ENCODE measurements at places on chromosomes 3 and 15.

GRCh38 chr3:52328536-52329080 lies 12.5 kb downstream of the DNAH1 start:
- DNase-seq = no peak

DNA sequence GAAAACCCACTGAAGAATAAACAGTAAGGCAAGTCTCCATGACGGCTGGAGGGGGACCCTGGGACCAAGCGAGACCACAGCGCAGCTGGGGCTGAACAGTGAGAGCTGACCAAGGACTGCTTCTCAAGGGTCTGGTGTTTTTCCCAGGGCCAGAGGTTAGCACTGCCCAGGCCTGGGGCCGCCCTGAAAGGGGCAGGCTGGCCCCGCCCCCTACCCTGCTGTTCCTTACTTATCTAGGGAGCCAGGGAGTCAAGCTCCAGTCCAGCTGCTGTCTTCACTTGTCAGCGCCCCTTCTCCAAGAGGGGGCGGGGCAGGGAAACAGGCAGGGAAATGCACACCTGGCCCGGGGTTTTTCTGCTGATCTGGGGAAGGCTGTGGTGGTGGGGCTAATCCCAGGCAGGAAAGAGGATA lies 51.6 kb upstream of the HACD2 start:
- no peak for DNase-seq

DNA sequence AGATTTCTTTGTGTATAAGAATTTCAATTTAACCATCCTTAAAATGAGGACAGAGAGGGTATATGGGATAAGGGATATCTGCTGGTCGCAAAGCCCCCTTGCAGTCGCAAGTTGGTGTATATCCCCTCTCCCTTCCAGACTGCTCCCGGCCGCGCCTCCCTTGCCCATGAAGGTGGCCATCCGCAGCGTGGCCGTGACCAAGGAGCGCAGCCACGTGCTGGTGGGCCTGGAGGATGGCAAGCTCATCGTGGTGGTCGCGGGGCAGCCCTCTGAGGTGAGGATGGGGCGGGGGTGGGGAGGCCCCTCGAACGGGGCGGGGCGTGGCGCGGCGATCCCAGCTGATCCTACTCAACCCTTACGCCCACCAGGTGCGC lies 29.4 kb downstream of the NBEAL2 start:
- DNase-seq = no peak

GRCh38 chr3:171711461-171712170 lies 98.7 kb downstream of the PLD1 start:
- no peak for DNase-seq

DNA sequence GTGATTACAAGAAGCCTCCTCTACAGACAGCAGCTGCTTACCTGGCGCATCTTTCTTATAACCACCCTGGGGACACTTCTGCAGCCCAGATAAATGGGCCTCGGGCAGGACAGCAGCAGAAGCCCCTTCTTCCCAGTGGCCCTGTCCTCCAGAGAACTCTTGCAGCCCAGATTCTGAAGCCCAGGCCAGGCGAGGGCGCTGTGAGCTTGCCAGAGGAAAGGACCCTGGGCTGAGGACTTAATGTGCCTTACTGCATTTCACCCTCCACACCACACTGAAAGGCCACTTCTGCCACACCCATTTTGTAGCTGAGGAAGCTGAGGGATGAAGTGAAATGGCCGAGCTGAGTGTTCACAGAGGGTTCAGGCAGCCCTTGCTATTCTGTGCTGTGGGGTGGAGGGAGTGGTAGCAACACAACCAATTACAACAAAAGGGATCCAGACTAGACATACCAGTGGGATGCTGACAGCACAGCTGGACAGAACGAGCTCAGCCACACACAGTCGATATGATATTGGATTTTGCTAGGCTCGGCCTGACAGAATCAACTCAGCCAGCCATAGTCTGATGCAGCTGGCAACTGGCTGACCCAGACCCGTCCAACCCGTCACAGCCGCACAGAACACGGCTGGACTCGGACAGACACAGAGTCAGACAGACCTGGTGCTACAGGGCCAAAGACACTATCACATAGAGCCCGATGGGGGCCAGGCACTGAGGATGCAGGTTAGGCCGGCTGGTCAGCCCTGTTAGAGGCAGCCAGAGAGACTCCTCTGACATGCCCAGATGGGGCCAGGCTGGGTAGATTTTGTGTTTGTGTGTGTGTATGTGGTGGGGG lies 7.3 kb downstream of the ACOX2 start:
- DNase-seq = no peak

DNA sequence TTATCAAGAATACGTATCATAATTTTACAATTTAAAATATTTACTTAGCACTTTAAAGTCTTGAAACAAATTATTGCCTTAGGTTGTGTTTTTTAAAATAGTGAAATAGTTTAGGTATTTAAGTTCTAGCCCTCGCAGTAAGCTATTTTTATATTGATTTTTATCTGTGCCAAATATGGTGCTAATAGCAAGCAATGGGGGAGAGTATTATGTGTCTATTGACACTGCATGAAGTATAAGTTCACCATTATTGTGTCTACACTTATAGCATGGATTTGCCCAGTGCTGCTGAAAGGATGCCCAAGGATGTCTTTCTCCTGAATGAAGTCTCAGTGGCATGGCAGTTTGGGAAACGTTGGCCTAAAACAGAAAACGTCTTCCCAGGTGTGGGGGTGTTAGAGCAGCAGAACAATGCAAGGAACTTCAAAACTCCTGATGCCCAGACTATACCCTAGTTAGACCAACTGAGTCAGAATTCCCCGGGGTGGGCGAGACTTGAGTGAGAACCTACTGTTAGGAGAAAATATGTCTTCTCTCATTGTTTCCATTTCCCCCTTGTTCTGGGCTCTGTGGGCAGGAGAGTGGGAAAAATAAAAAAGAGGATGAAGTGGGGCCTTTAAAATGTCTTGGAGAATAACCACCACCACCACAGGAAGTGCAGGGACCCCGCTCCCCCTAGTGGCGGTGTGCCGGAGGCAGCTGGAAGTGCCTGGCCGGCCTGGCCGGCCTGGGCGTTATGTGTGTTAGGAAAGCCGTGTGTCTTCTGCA lies 104.2 kb upstream of the SLC7A14 start:
- peak; percentile 24 for DNase-seq

- DNase-seq = no peak
These were observed 6.3 kb downstream of the EOMES start for GRCh38 chr3:27715863-27716262.

DNA sequence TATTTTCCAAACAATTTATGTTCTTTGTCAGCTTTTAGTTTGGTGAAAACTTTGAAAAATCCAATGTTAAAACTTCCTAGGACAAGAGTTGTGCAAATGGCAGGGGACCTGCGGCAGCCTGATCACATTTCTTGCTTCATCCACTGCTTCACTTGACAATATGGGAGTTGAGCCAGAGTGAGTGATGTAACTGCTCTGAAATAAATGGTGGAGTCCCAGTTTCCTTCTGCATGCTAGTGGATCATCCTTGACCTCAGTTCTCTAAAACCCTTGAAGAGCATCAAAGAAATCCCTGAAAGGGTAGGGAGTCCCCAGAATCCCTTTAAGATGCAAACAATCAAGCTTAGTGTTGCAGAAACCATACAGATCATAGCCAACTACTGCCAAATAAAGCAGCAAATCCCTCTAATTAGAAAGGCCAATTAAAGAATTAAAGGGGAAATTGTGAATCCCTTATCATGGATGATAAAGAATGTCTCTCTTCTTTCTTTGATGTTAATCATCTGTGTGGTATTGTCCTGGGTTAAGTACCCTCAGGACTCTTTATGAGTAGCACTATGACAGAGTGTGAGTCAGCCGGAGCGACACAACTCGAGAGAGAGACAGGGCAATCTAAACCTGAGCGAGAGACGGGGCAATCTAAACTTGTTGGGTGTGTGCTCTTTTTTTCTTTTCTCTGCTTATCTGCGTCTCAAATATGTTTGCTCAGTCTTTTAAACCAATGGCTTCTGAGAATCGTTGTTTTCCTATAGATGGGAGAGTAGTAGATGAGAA lies 41.8 kb upstream of the GAP43 start:
- DNase-seq = no peak

GRCh38 chr15:39613271-39613670 lies 32.4 kb downstream of the THBS1 start:
- no peak for DNase-seq

GRCh38 chr3:53286727-53287126 lies 30.9 kb upstream of the TKT start:
- no peak for DNase-seq

DNA sequence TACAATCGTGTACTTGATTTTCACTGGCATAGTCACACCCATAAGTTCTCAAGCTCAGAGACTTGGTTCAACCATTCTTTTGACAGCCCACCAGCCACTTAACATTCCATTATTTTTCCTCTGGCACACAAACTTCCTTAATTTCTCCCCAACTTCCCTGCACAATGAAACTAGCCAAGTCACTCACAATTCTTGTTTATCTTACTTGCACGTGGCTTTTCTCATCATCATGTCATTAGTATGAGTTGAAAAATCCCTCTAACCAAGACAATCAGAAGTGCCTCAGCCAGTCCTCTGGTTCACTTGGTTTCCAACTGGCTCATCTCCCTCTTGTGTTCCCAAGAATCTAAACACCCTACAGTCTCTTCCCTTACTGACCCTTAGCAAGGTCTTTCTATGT lies 110.5 kb upstream of the PTPRG start:
- DNase-seq = no peak
